Stimulated activated CD4-positive, alpha-beta T cell treated with anti-CD3 and anti-CD28 coated beads, Interleukin-15, amount 100 ng/mL, for 24 hours (primary cell): ENCODE measurements at places on chromosomes 2 and 18.

GRCh38 chr2:124704071-124704925 is 679.2 kb downstream of the CNTNAP5 start:
- DNase-seq: no peak

DNA sequence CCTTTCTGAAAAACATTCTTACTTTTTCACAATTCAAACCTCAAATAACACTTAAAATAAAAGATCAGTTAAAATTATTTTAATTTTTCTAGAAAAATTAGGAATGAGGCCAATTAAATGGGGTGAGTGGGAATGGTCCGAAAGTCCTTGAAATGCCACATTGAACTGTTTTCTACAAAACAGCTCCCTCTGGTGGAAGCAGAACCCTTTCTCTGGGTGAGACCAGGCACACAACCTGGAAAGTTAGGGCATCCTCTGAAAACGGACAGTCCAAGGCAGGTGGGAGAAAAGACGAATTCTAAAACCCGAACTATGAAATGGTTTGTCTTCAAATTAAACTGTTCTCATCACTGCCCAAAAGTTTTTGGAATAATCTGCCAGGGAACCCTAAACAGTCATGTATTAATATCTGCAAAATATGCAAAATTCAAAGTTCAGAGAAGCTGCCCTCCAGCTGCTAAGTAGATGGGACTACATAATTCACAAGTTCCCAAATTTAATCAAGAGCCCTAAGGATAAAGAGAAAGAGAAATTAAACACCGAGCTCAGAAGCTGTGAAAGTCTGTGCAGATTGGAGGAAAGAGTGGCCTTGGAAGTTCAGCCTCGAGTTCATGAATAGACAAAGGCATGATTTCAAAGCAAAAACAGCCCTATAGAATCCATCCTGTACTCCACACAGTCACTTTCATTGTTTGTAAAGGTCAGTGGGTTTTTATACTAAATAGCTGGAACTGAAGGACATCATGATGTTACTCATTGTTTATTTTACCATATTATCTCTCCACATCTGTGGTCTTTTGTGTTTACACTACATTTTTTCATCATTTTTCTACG is 108.3 kb downstream of the PIEZO2 start:
- peak; percentile 32 for DNase-seq

DNA sequence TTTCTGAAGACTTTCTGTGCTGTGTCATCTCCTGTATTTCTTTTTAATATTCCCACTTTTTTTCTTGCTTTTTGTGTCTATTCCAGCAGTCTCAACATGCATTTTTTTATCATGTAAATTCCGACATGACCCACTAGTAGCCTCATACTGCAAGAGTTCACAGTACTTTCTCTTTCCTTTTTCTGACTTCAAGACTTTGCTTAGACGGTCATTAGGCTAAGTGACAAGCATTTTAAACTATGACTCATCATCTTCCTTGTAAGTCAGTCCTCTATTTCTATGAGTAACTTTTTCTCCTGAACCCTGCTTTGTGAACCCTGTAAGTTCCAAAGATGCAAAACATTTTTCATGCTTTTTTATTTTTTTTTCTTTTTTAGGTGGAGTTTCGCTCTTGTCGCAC is 381.2 kb downstream of the TXNL1 start:
- no peak for DNase-seq

DNA sequence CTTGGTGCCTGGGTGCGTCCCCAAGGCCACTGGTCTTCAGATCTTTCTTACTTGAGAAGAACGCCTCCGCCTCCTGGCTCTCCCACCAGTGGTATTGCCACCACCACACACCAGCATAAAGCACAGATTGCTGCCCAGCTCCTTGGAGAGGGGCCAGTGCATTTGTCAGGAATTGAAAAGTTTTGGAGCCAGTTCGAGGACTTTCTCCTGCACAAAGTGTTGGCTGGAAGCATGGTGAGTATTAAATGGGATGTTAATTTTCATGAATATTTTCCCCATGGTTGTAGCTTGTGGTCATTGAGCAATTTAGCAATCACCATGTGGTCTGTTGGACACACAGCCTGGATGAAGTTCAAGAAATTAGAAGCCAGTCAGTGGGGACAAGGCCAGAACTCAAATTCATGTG is 684.6 kb upstream of the FANCL start:
- no peak for DNase-seq

DNA sequence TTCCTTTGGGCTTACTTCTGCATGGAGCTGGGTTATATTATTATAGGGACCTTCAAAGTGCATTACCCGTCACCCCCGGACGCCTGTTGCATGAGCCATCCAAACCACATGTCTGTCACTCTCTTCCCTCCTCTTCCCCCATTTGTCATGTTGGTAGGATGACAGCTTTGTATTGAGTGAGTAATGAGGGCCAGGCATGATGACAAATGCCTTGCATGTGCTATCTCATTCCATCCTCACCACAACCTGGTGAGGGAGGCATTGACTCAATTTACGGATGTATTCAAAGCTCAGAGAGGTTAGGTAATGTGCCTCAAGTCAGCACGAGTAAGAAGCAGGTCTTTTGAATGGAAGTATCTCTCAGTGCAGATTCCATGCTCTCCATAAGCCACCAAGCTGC is 510.5 kb upstream of the TNP1 start:
- DNase-seq: peak; percentile 9

DNA sequence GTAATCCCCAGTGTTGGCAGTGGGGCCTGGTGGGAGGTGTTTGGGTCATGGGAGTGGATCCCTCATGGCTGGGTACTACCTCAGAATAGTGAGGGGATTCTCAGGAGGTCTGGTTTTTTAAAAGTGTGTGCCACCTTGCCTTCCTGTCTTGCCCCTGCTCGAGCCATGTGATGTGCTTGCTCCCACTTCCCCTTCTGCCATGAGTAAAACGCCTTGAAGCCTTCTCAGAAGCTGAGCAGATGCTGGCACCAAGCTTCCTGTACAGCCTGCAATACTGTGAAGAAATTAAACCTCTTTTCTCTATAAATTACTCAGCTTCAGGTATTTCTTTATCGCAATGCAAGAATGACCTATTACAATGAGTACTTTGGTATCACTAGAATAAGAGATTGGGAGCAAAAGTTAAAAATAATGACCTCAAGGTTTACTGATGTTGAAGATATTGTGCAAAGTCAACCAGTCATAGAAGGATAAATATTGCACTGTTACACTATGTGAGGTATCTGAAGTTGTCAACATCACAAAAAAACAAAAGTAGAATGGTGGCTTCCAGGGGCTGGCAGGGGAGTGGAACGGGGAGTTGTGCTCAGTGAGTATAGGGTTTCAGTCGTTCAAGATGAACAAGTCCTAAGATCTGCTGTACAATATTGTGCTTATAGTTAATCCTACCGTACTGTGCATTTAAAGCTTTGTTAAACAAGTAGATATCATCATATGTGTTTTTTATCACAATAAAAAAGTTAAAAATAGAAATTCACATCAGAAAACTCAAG is 938.3 kb upstream of the CNTNAP5 start:
- DNase-seq: no peak

DNA sequence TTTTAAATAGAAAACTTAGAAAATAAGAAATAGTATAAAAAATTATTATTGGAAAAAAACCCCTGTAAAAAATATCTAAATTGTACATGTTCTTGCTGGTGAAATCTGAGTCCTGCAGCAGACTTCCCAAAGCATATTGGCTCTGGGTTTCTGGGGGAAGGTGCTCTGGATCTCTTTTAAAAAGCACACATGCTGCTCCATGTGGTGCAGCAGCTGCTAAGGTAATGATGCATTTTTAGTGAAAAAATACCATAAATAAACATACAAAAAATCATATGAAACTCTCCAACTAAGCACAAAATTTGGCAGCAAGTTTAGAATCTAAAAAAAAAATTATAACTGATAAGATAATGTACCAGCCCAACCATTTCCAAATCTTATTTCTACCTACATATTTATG is 216.5 kb downstream of the GPD2 start:
- DNase-seq: no peak

GRCh38 chr2:66897691-66898150 is 462.8 kb downstream of the MEIS1 start:
- DNase-seq: no peak

DNA sequence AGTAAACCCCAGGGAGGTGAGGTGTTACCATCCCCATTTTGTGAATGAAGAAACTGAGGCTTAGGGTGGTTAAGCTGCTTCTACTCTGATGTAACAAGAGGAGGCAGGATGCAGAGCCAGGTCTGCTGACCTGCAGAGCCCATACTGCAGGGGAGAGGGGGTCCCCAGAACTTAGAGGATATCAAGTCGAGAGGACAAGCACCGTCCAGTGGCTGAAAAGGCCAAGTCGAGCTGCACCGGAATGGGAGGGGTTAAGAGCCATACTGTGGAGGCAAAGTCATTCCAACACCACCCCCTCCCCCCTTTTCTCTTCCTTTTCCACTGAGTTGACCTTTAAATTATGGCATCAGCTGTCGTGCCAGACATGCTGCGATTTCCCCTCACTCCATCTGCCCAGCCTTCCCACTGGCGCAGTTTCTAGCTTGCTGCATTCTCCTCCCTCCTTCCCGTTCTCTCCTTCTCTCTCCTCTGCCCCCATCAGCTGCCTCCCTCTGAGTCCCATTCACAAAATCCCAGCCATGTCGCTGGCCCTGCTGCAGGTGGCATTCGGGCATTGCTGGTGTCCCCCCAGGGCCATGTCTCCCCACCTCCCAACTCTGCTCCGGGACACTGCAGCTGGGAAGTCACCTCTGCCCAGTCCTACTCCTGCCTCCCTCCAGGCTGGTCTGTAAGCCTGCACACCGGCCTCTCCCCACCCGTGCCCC is 346.9 kb downstream of the DYSF start:
- no peak for DNase-seq

- no peak for DNase-seq
These were observed 53.1 kb downstream of the HS1BP3 start for GRCh38 chr2:20597860-20598183.

GRCh38 chr2:31762085-31762484 is 181.3 kb upstream of the SRD5A2 start:
- DNase-seq: no peak

DNA sequence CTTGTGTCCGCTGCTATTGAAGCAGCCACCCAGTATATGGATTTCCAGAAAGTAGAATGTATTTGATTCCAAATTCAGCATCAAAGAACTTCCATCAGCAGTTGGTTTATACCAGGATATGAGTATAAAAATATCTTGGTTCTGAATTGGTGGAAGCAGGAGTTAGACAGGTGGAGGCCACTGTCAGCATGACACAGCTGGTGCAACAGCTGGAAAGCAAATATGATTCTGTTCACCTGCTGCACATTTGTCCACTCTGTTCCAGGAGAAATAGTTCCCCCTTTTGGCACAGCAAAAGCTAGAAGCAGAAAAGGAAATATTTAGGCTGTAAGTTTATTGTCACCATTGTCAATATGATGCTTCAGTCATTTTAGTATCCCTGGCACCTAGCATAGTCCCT is 41.2 kb downstream of the KIAA2012 start:
- no peak for DNase-seq

GRCh38 chr2:235605312-235606003 is 111.6 kb downstream of the AGAP1 start:
- DNase-seq: peak; percentile 8

GRCh38 chr18:41096504-41096903 is 858.5 kb upstream of the PIK3C3 start:
- DNase-seq: no peak

DNA sequence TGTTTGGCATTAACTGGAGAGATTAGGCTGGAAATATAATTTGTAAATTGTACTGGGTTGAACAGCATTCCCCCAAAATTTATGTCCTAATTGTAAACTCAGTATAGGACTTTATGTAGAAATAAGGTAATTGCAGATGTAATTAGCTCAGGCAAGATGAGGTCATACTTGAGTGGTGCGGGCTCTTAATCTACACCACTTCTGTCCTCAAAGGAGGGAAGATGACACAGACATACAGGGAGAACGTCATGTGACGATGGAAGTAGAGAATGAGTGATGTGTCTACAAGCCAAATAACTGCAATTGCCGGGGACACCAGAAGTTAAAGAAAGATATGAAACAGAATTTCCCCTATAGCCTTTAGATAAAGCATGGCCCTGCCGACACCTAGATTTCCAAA is 1501.1 kb upstream of the PIK3C3 start:
- DNase-seq: no peak

- no peak for DNase-seq
These were observed 135.0 kb upstream of the PKDCC start for GRCh38 chr2:41912776-41913175.

GRCh38 chr2:74029714-74030397 is 45.1 kb downstream of the TET3 start:
- no peak for DNase-seq

DNA sequence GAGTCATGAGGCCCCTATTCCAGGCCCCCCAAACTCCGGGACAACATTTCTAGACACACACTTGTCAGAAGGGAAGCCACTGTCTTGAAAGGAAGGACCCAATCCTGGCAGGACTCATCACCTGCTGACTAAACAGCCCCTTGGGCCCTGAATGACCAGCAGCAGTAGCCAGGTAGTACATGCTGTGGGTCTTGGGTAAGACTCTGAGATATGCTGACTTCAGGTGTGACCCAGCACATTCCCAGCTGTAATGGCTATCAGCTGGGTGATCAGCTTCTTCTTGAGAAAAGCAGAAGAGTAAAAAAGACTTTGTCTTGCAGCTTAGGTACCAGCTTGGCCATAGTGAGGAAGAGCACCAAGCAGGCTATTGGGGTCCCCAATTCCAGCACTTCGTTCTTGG is 35.6 kb downstream of the CLHC1 start:
- no peak for DNase-seq

DNA sequence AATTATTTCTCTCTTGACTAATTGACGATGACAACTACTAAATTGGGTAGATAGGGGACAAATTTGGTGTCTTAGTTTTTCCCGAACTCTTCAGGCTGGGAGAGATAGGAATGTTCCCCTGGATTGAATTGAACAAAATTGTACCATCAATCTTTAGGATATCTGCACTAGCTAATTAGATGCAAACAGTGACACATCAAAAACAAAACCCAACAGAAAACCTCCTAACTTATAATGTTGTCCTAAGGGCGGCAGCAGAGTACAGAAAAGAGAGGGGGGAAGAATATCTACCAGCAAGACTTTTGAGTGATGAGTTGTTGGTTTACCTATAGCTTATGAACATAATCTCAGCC is 342.9 kb downstream of the INSIG2 start:
- DNase-seq: no peak

DNA sequence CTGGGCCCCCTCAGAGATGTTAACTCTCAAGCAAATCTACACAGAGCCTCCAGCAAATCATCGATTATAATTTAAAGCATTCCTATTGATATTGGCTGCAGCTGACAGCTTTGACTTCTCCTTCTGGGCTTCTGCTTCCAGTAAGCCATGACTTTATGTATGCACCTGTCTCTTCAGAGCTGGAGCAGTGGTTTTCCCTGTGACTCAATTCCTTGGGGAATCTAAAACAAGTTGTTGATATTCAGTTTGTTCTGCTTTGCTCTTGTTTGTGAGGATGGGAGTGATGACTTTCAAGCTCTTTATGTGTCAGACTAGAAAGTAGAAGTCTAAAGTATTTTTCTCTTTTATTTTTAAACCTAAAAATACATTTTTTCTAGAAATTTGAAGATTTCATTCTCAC is 45.1 kb upstream of the TNP1 start:
- no peak for DNase-seq

- no peak for DNase-seq
These were observed 48.0 kb downstream of the COA5 start for GRCh38 chr2:98560256-98560771.
